ENCODE measurements at places on chromosomes 7 and 10. TPM values are rescaled to one million over a fixed set of nuclear protein-coding genes. Genes with fewer than 3 reads are reported as not detected.

FAM25G gene
- not detected for total RNA-seq

DNA sequence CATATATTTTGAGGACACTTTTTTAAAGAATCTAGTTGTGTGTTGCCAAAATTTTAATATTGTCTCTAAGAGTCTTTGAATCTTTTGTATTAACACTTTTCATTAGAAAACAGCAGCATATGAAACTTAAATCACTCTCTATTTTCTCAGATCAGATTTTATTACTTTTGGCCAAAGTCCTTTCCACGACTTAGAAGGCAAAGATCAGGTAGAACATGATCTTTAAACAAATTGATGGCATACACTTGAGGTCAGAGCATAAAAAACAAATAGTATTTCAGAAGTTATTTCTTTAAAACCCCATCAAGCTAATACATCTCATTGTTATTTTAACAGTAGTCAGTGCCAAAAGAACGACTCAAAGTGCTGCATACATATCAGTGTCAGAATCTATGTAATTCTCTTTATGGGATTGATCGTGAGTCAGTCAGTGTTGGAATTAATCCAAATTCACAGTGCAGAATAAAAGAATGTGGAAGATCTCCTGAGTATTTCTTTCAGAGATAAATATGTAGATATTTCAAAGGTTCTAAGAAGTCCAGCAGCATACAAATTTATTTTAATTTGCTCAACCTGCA, 9.6 kb upstream of the AGMO start:
- no peaks in the 10 kb centered on the region for H3K36me3 ChIP-seq
- no peak overlapping the region for H3K4me3 ChIP-seq
- no peak for DNase-seq
- no peaks in the 10 kb centered on the region for H3K27me3 ChIP-seq

GRCh38 chr7:155979566-155979965, 167.3 kb upstream of the SHH start:
- no peaks in the 10 kb centered on the region for H3K36me3 ChIP-seq
- no peak overlapping the region for H3K27ac ChIP-seq
- no peak overlapping the region for H3K4me3 ChIP-seq
- no peaks in the 10 kb centered on the region for H3K4me1 ChIP-seq

- no peak overlapping the region for H3K4me3 ChIP-seq
- H3K27me3 ChIP-seq: peaks cover 44% of the 10 kb centered on the region
- no peaks in the 10 kb centered on the region for H3K36me3 ChIP-seq
These were observed 73.4 kb upstream of the INSIG1 start for GRCh38 chr7:155224116-155224811.

PCGF5 gene
- total RNA-seq: 62.7 TPM

GRCh38 chr10:98273057-98273850, 5.3 kb upstream of the LOXL4 start:
- no peak overlapping the region for H3K27ac ChIP-seq
- peaks cover 30% of the 10 kb centered on the region for H3K4me1 ChIP-seq
- no peaks in the 10 kb centered on the region for H3K36me3 ChIP-seq
- no peak for DNase-seq

GRCh38 chr10:17783751-17784150, 25.4 kb upstream of the MRC1 start:
- no peaks in the 10 kb centered on the region for H3K36me3 ChIP-seq
- DNase-seq: no peak
- no peak overlapping the region for H3K27ac ChIP-seq
- H3K4me3 ChIP-seq: no peak overlapping the region

DNA sequence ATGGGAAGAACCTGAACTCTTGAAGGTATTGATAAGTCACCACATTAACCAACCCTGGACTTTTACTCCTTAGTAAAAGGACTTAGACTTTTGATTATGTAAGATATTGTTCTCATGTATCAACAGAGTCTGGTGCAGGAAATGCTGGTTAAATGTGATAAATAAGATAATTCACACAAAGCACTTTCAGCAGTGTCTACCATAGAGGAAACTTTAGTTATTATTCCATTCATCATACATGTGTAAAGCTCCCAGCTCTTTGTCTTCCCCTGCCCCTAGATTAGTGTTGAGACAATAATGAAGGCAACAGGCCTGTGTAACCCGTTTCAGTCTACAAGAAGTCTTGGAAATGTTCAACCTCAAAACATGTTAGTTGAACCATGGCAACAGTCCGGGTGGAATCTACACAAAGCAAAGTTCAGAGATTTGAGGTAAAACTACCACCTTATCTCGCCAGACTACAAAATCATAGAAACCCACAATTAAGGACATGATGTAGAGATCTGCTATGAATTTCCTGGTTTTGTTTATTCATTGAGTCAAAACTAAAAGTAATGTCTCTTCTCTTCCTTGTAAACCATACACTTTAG, 109.9 kb upstream of the ADO start:
- DNase-seq: no peak
- no peaks in the 10 kb centered on the region for H3K36me3 ChIP-seq
- H3K4me1 ChIP-seq: peaks cover 3% of the 10 kb centered on the region
- H3K27ac ChIP-seq: no peak overlapping the region
- H3K27me3 ChIP-seq: no peaks in the 10 kb centered on the region

SSC4D gene
- not detected for total RNA-seq

GRCh38 chr7:137930581-137930980, 71.3 kb downstream of the CREB3L2 start:
- H3K36me3 ChIP-seq: peaks cover 23% of the 10 kb centered on the region
- no peak for DNase-seq
- H3K27me3 ChIP-seq: no peaks in the 10 kb centered on the region
- no peak overlapping the region for H3K27ac ChIP-seq
- H3K4me1 ChIP-seq: peaks cover 58% of the 10 kb centered on the region
- no peak overlapping the region for H3K4me3 ChIP-seq

STOX1 gene
- total RNA-seq: 3.0 TPM

GRCh38 chr10:21514818-21515351, 10.6 kb downstream of the SKIDA1 start:
- peak overlapping the region; percentile 71 for H3K4me3 ChIP-seq
- peak overlapping the region; percentile 84 for H3K27ac ChIP-seq
- no peaks in the 10 kb centered on the region for H3K36me3 ChIP-seq
- no peaks in the 10 kb centered on the region for H3K27me3 ChIP-seq
- H3K4me1 ChIP-seq: peaks cover 14% of the 10 kb centered on the region
- no peak for DNase-seq

- no peaks in the 10 kb centered on the region for H3K36me3 ChIP-seq
- H3K27me3 ChIP-seq: no peaks in the 10 kb centered on the region
- no peak overlapping the region for H3K27ac ChIP-seq
These were observed 60.2 kb downstream of the SHOC2 start for GRCh38 chr10:110979611-110980010.

PNLIPRP3 gene
- 0.17 TPM for total RNA-seq

GRCh38 chr7:151011097-151011409, 13.2 kb downstream of the ATG9B start:
- no peak for DNase-seq
- no peaks in the 10 kb centered on the region for H3K27me3 ChIP-seq

GRCh38 chr7:11931307-11931706, 99.3 kb upstream of the THSD7A start:
- no peak for DNase-seq
- H3K27me3 ChIP-seq: no peaks in the 10 kb centered on the region
- H3K27ac ChIP-seq: no peak overlapping the region
- H3K36me3 ChIP-seq: no peaks in the 10 kb centered on the region
- H3K4me1 ChIP-seq: no peaks in the 10 kb centered on the region

DNA sequence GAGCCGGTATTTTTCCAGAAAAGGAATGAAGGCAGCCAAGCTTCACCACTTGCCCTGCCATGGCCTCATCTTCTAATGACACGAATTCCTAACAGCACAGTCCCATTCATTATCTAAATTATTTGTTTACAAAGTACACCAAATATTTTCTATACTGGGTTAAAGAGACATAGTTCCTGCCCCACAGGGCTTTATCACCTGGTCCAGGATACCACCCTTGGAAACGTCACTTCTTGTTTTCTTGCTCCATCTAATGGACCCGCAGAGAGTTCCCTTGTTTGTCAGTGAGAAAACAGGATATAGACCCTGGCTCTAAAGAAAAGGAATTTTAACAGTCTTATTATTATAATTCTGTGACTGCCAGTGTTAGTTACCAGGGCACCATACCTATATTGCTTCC, 1165.4 kb downstream of the GATA3 start:
- H3K4me1 ChIP-seq: no peaks in the 10 kb centered on the region
- H3K4me3 ChIP-seq: no peak overlapping the region
- no peaks in the 10 kb centered on the region for H3K36me3 ChIP-seq
- no peaks in the 10 kb centered on the region for H3K27me3 ChIP-seq
- DNase-seq: no peak

CYP2C19 gene
- total RNA-seq: not detected

DNA sequence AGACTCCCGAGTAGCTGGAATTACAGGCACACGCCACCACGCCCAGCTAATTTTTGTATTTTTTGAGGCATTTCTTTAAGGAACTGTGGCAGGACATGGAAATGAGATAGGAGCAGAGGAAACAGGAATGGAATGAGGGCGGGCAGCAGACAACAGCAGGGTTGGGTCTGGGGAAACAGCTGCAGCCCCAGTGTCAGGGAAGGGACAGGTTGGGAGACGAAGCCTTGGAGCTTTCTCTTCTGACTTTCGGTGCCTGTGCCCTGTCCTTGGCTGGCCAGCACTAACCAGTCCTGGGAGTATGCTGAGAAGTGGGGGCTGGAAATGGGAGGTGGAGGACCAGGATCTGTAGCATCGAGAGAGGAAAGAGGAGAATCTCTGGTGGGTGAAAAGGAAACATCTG, 47.4 kb downstream of the ATOH7 start:
- no peaks in the 10 kb centered on the region for H3K27me3 ChIP-seq
- no peak for DNase-seq
- H3K4me1 ChIP-seq: no peaks in the 10 kb centered on the region
- H3K27ac ChIP-seq: no peak overlapping the region

GRCh38 chr7:108073305-108074070, 56.7 kb downstream of the LAMB4 start:
- H3K4me1 ChIP-seq: peaks cover 10% of the 10 kb centered on the region
- DNase-seq: no peak
- H3K27me3 ChIP-seq: no peaks in the 10 kb centered on the region
- H3K36me3 ChIP-seq: no peaks in the 10 kb centered on the region

CCZ1B gene
- 70.6 TPM for total RNA-seq

IQUB gene
- 13.3 TPM for total RNA-seq

GBX1 gene
- not detected for total RNA-seq

SPDYE11 gene
- total RNA-seq: not detected

- no peak overlapping the region for H3K27ac ChIP-seq
- no peaks in the 10 kb centered on the region for H3K4me1 ChIP-seq
- H3K36me3 ChIP-seq: peaks cover 19% of the 10 kb centered on the region
- H3K4me3 ChIP-seq: no peak overlapping the region
- H3K27me3 ChIP-seq: no peaks in the 10 kb centered on the region
These were observed 83.7 kb downstream of the VPS50 start for GRCh38 chr7:93315896-93316295.

DNA sequence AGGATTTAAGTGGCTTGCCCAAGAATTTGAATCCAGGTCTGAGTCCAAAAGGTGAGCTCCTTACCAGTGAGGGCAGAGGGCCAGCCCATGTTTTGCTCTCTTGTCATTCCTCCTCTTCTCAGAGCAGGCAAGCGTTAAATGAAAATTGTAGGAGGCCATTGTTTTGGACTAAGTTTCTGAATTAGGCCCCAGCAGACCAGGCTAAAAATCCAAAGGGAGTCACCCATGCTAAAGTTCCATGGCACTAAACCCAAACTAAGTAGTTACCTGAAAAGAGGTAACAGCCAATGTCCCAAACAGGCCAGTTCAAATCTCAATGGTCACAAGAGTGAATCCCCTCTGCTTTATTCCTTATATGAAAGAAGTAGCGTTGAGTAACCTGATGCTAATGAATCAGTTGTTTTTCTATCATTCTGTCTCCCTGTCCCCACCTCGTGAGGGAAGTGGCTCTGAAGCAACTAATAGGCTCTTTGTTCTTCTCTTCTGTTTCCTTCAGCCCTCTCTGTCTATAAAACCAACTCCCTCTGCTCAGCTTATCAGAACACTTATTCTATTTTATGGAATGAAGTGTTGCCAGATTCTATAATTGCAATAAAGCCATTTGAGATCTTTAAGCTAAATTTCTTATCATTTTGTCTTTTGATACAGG, 17.5 kb upstream of the CDH23 start:
- no peaks in the 10 kb centered on the region for H3K27me3 ChIP-seq
- H3K27ac ChIP-seq: no peak overlapping the region
- no peak for DNase-seq
- peaks cover 16% of the 10 kb centered on the region for H3K4me1 ChIP-seq
- H3K36me3 ChIP-seq: no peaks in the 10 kb centered on the region

NPC1L1 gene
- 0.17 TPM for total RNA-seq

DNA sequence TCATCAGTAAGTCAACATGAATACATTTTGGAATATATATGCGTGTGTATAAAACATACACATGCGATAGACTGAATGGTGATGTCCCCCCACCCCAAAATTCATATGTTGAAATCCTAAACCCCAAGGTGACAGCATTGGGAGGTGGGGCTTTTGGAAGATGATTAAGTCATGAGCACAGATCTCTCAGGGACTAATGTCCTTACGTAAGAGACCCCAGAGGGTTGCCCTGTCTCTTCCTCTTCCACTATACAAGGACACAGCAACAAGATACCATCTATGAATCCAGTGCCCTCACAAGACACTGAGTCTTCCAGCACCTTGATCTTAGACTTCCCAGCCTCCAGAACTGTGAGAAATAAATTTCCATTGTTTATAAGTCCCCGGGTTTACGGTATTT, 22.5 kb downstream of the DRGX start:
- H3K27me3 ChIP-seq: peaks cover 30% of the 10 kb centered on the region
- H3K36me3 ChIP-seq: no peaks in the 10 kb centered on the region
- no peak for DNase-seq

GRCh38 chr10:103699611-103700435, 155.6 kb downstream of the SH3PXD2A start:
- no peaks in the 10 kb centered on the region for H3K36me3 ChIP-seq
- no peaks in the 10 kb centered on the region for H3K27me3 ChIP-seq
- H3K4me1 ChIP-seq: peaks cover 32% of the 10 kb centered on the region
- H3K4me3 ChIP-seq: no peak overlapping the region
- no peak for DNase-seq
- peak overlapping the region; percentile 7 for H3K27ac ChIP-seq

GRCh38 chr7:89757910-89758309, 396.4 kb upstream of the STEAP1 start:
- H3K27me3 ChIP-seq: no peaks in the 10 kb centered on the region
- H3K4me1 ChIP-seq: no peaks in the 10 kb centered on the region
- H3K4me3 ChIP-seq: no peak overlapping the region
- no peaks in the 10 kb centered on the region for H3K36me3 ChIP-seq
- H3K27ac ChIP-seq: no peak overlapping the region

DNA sequence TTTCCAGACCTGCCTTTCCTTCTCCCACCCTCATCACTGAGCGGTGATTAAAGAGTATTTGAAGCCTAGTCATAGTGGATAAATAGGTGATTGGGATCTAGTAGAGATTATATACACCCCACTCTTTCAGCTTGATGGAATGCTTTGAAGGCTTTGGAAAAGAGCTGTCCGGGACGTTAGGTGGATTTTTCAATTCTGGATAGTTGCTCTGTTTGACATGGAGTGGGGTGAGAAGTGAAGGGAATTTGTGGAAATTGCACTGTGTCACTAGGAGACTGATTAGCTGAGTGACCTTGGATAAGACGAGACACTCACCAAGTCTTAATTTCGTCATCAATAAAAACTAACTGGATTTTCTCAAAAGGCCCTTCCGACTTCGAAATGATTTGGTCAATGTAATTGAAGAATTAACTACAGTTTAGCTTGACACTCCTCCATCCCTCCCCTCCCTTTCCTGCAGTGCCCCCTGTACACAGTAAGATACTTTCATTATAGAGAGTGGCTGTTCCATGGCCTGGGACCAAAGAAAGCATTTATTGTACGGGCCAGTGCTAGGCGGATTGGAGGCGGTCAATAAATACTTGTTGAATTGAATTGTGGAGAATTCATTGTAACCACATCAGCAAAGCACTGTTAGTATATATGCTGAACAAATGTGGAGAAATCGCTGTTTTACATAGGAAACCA, 962 bp downstream of the ZKSCAN1 start:
- H3K27me3 ChIP-seq: no peaks in the 10 kb centered on the region
- H3K4me3 ChIP-seq: peak overlapping the region; percentile 78
- peak overlapping the region; percentile 98 for H3K27ac ChIP-seq
- no peak for DNase-seq

All from esophagus muscularis mucosa (tissue), 4 donors.